Stimulated activated memory B cell treated with anti-CD40 and anti-IgM and Interleukin-4, amounts not matched to agents 10 μg/mL and 1 μg/mL and 100 μg/mL, for 72 hours (primary cell): ENCODE measurements at places on chromosomes 1 and 21.

GRCh38 chr1:101236516-101237228 is at the start of gene S1PR1:
TSS of gene S1PR1 (plus strand) at chr1:101237019. CDS start at chr1:101238985, 1,966 bp downstream.
- peak; percentile 66 for ATAC-seq

DNA sequence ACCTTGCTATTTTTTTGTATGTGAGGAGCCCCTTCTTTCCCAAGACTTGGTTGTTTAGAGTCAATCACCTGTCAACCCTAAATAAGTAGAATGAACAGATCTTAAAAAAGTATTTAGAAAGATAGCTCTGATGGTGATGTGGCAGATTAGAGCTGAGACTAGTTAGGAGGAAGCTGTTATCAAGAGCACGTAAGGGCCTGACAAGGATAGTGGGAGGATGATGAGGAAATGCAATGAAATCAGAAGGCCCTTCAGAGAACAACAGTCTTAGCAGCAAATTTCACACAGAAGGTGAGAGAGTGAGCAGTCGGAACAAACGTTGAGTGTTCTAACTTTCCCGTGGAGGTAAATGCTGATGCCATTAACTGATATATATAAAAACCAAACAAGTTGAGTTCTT is 15.9 kb upstream of the S1PR1 start:
- ATAC-seq = no peak

DNA sequence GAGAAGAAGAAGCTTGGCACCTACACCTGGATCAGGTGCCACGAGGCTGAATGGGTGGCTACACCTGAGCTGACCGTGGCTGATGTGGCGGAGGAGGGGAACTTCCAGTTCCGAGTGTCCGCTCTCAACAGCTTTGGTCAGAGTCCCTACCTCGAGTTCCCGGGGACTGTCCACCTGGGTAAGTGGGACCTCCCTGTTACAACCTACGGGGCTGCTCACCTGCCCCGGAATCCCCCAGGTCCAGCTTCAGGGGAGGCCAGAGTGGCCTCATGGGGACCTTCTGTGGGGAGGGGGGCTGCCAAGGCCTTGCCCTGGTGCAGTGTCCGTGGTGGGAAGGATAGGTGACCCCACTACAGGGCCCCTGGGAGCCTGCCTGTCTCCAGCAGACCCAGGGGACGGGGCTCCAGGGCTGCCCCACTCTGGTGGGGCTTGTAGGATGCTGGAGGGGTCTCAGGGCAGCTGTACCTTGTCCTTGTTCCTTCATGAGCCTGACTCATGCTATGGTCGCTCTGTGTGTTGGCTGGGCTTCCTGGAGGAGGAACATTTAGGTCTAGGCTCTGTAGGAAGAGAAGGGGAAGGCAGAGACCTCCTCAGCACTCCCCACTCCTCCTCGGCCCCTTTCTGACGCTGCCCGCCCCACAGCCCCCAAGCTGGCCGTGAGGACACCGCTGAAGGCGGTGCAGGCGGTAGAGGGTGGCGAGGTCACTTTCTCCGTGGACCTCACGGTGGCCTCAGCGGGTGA is 7.2 kb downstream of the OBSCN start:
- no peak for ATAC-seq

GRCh38 chr1:82921759-82922158 is 1077.2 kb downstream of the TTLL7 start:
- no peak for ATAC-seq

DNA sequence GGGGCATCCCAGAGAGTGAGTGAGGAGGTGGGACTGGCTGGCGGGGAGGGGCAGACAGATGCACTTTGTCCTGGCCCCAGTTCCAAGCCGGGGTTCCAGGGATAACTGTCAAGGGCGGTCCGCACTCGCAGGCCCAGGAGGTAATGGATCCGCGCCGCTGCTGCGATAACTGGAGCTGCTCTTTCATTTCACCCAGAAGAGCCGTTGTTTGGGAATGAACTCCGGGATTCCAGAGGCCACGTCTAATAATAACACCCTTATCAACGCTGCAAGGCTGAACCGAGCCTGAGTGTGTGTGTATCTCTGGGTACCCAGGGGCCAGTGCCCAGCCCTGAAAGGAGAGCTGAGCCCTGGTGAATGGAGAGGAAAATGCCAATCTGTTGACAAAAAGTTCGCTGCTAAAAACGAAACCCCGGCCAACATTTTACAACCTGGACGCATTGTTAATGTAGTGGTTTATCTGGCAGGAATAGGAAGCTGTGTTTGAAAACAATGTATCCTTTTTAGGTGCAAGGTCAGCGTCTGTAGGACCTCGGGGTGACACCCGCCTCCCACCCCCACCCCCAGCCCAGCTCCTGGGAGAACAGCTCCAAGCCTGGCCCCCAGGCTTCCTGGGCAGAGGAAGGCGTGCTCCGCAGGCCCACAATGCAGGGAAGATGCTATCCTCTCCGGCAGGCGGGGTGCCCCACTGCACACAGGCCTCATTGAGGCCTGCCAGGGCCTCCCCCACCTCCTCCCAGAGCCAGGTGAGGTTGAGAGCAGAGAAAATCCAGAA is 119.7 kb downstream of the PROX1 start:
- no peak for ATAC-seq
